ENCODE measurements at places on chromosomes 1 and 21.

DNA sequence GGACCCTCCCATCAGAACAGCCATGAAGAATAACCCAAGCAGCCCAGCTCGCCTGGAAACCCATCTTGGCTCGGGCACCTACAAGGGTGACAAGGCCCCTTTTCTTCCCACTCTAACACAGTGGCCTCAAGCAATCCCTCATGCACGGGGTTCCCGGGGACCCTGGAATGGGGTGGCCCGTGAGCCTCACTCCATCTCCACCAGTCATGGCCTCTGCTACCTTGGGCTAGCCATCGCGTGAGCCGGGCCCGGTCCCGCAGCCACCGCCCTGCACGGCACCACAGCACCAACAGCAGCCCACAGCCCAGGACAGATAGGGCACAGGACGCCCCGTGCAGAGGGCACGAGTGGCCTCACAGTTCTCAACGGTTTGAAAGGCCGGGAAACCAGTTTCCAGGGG is 19.0 kb downstream of the WDR4 start:
- DNase-seq, result no peak

GRCh38 chr1:31984419-31985347 is 29.0 kb upstream of the KHDRBS1 start:
- DNase-seq, result peak; percentile 75

GRCh38 chr1:246564839-246565750 is 966 bp downstream of the TFB2M start:
- no peak for DNase-seq

- DNase-seq, result peak; percentile 10
Observed at GRCh38 chr1:93681101-93681988, at the start of gene BCAR3. TSS of gene BCAR3 (minus strand) at chr1:93681837. CDS start at chr1:93674930, 6,907 bp downstream.

GRCh38 chr1:31529999-31530684 is 46.2 kb upstream of the TINAGL1 start:
- DNase-seq, result no peak

DNA sequence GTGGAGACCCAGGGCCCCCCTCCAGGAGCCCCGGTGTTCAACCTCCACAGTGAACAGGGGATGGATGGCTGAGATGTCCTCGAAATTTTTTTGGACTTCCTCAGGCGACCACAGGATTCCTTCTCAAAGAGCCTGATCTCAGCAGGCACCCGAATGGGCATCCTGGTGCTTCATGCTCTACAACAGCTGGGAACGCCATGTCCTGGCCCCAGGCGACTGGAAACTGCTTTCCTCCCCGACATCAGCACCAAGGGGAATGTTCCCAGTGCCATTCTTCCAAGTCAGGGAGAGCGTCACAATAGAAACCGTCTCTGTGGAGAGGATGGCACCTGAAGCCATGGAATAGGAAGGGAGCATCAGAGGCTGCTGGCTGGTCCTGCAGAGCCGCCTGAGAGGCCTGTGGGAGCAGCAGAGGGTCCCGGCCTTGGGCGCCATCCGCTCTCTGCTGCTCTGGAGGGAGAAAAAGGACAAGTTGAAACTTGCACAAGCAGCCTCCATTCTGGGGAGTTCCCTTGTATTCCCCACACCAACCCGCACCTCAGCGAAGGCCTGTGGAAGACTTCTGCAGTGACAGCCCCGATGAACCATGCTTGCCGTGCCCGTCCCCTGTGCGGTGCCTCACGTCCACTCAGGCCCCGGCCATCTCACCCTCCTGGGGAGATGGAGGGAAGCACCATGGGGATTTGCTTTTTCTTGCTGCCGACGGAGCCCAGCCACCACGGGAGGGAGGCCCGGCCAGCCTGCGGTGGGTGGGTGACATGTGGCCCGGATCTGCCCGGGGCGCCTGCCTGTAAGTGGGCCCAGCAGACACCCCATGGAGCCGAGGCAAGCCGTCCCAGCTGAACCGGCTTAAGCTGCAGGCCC is 2.3 kb upstream of the ADARB1 start:
- no peak for DNase-seq

DNA sequence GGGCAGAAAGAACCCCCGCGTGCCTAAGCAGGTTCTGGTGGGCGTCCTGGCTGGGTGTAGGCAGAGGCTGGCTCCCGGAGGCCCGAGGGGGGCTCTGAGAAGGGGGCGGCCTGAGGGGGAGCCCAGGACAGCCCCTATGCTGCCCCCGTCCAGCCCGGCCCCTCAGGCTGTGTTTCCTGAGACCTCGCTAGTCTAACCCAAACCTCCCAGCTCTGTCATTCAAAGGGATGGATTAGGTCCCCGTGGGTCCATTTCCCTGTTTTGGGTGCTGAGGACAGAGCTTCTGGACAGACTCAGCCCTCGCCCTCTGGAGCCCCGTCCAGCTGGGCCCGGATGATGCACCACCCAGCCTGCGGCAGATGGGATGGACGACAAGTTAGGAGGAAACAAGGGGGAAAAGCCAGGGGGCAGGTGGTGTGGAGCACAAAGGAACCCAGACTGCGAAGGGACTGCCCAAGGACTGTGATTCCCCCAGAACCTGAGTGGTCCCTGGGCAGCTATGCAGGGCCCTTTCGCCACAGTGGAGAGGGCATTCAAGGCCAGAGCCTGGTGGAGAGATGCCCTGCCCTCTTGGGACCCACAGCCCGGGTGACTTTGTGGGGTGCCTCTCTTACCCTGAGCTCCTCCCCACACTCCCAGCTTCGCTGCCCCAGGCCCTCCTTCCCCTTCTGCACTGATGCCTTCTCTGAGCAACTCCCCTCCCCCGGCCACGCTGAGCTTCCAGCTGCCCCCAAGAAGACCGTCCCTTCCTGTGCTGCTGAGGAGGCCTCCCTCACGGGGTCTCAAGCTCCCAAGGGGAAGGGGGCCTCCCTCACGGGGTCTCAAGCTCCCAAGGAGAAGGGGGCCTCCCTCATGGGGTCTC is 2.8 kb downstream of the HES4 start:
- DNase-seq, result no peak

- no peak for DNase-seq
Observed at GRCh38 chr1:118636004-118636403, 352.1 kb downstream of the TBX15 start.

DNA sequence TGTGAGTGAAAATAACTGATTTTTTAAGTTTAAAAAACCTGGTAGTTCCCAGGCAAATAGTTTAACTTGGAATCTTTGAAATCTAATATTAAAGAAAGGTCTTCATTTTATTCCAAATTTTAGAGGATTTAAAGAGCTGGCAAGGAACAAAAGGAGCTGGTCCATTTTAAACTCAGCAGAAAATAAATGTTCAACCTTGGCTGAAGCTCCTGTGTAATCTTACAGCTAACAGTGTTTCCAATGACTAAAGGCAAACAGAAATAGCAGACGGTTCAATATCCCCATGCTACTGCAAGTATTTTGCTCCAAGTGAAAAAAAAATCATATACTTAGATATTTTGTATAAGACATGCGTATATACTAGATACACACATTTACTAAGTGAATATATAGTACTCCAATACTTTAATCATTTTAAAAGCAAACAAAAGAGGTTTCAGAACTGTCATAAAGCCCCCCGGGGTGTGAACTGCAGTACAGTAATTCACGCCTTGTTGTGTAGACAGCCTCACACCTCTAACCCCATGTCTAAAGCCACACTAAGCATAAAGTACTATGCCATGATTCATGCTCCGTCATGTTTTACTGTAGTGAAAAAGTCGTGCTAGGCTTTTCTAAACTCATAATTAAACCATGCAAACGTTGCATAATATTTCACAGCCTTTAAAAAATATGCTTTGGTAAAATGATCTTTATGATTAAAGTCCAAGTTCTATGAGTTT is 132.2 kb downstream of the CLIC6 start:
- no peak for DNase-seq

- DNase-seq, result no peak
Observed at GRCh38 chr1:208160259-208160819, 83.8 kb downstream of the PLXNA2 start.

- DNase-seq, result no peak
Observed at GRCh38 chr1:198119906-198120305, 36.9 kb upstream of the NEK7 start.

DNA sequence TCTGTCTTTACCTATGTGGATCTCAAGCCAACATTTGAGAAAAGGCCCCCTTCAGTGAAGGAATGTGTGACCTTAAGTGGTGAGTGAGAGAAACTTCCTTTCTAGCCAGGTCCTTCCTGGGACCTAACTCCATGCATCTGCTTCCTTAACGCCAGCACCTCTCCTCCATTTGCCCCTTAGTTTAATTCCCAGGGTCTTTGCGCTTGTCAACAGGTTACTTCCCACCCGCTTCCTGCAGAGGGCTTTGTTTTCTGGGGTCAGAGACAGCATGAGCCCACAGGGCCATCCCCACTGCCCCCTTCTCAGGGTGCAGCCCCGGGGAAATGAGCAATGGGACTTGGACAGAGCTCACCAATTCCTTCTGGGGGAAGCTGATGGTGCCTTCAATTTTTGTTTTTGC is 54.8 kb downstream of the EVA1C start:
- no peak for DNase-seq

- DNase-seq, result no peak
Observed at GRCh38 chr1:246032031-246032551, 475.0 kb downstream of the SMYD3 start.

DNA sequence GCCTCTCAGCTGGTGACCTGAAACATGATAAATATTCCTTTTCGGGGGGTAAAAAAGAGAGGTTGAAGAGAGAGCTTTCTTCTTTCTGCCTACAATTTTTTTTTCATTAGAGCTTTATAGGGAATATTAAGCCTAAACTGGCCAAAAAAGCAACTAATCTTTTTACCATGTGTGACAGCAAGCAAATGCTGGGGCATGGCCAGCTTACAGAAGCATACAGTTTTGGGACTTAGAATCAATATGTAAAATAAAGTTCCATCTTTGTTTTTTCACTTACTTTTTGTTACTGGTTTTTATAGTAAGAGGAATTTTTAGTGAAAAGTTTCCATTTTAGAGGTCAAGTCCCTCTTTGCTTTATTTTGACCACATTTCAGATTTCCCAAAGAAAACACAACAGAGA is 301.2 kb upstream of the DEPDC1 start:
- no peak for DNase-seq

- DNase-seq, result no peak
Observed at GRCh38 chr1:62589321-62589720, 8.0 kb upstream of the ANGPTL3 start.

- no peak for DNase-seq
Observed at GRCh38 chr1:58779801-58780382, 4.0 kb downstream of the JUN start.

- DNase-seq, result no peak
Observed at GRCh38 chr1:217876896-217877295, 245.8 kb downstream of the SPATA17 start.

DNA sequence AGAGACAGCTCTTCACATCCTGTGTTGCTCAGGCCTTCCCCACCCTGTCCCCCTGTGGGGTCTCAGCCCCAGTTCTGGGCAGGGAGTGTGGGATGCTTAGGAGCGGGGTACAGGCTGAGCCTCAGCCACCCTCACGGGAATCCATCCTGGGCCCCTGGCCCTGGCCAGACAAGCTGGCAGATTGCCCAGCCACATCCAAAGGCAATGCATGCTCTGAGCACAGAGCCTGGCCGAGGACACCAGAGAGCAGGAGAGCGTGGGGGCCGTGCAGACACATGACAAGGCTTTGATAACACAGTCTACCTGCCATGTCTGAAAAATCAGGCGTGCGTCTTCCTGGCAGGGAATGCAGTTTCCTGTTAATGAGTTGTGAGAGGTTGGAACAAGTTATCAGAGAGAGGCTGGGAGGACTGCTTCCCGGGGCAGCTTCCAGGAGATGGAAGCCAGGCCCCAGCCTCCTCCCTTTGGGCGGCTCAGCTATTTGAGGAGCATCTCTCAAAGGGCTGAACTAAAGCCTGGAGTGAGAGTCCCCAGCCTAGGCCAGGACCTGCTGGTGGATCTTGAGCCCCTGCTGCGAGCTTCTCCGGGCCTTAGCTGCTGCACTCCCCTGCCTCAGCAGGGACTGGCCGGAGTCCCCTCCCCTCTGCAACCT is 72.2 kb upstream of the SELENON start:
- no peak for DNase-seq
